ENCODE measurements at places on chromosomes 4 and X.

GRCh38 chr4:74543983-74544382 lies 99.0 kb downstream of the AREG start:
- no peak overlapping the region for H3K27ac ChIP-seq
- no peaks in the 10 kb centered on the region for H3K36me3 ChIP-seq
- no peak overlapping the region for H3K4me3 ChIP-seq
- H3K27me3 ChIP-seq, result no peaks in the 10 kb centered on the region

DNA sequence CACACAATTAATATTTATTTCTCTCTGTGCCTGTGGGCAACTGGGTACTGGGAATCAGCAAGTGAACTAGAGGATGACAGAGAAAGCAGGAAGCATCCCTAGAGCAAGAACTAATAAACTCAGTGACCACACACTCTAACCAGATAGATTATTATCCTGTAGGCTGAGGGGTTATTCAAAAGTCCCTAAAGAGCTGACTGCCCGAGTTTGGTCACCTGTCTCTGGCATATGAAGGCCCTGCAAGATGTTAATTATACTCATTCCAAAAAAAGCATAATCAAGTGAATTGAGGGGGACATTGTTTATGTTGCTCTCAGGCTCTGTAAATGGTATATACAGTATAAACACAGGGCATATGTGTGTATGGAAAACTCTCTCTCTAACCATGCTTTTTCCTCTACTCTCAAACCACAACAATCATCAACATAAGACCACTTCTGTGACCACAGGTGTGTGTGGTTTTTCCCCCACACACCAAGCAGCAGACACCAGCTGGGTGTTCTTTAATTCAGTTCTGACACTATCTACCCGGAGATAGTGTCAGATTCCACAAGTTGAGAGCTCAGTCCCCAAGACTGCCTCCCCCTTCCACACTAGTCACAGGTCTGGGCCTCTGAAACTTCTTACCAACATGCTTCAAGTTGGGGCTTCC lies 6.2 kb upstream of the HPSE start:
- H3K36me3 ChIP-seq, result no peaks in the 10 kb centered on the region
- no peaks in the 10 kb centered on the region for H3K27me3 ChIP-seq
- H3K4me3 ChIP-seq, result no peak overlapping the region
- no peak overlapping the region for H3K27ac ChIP-seq
- no peaks in the 10 kb centered on the region for H3K4me1 ChIP-seq
- no peak for DNase-seq

DNA sequence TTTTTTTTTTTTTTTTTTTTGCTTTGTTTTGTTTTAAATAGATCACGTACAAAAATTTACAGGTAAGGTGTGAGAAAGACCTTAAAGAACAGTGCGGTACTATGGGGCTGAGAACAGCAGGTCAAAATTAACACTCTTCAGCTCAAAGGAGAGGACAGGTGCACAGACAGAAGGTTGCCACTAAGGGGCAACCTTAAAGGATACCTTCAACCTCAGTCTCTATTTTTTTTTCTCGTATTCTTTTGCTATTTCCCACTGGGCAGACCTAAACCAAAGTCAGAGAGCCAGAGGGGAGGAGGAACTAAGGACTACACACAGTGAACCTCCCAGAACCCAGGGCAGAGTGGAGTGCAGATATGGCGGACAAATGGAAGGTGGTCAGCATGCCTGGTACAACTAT lies 1984.3 kb upstream of the IGFBP7 start:
- no peaks in the 10 kb centered on the region for H3K4me1 ChIP-seq
- no peak overlapping the region for H3K27ac ChIP-seq
- H3K36me3 ChIP-seq, result no peaks in the 10 kb centered on the region
- H3K27me3 ChIP-seq, result no peaks in the 10 kb centered on the region

GRCh38 chr4:8157496-8157895 lies 1.1 kb downstream of the ABLIM2 start:
- no peak overlapping the region for H3K27ac ChIP-seq
- no peaks in the 10 kb centered on the region for H3K4me1 ChIP-seq
- H3K4me3 ChIP-seq, result peak overlapping the region; percentile 83
- H3K36me3 ChIP-seq, result no peaks in the 10 kb centered on the region
- no peaks in the 10 kb centered on the region for H3K27me3 ChIP-seq

DNA sequence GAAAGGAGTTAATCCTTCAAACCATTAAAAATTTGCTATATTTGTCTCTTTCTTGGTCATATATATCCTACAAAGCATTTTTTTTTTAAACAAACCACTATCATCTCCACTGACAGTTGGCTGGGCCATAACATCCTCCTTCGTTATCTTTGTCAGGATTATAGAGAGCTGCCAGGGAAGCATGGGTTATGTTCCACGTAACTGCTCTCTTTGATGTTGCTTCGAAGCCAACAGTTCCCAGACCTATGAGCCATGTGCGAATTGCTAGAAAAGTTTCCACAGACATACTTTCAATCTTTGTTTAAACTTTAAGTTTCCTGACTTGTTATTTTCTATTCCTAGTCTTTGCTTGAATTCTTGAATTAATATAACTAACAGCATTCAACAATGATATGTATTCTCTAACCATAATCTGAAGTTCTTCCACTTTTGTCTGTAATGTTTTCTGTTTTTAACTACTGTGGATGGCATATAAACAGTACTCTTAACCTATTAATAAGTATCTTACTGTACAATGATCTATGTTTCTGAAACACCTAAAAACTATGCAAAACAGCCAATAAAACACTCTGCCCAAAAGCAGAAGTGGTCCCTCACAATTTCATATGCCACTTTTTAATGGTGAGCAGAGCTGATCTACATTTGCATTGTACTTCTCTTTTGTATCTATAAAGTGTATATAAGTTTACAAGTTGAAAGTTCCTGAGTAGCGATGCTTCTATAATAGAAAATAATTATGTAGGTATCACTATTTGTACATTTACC lies 37.9 kb downstream of the EREG start:
- DNase-seq, result no peak
- no peaks in the 10 kb centered on the region for H3K4me1 ChIP-seq
- no peaks in the 10 kb centered on the region for H3K27me3 ChIP-seq
- no peak overlapping the region for H3K4me3 ChIP-seq

- no peaks in the 10 kb centered on the region for H3K4me1 ChIP-seq
- no peak overlapping the region for H3K4me3 ChIP-seq
- H3K27me3 ChIP-seq, result no peaks in the 10 kb centered on the region
- no peak overlapping the region for H3K27ac ChIP-seq
- H3K36me3 ChIP-seq, result no peaks in the 10 kb centered on the region
These were observed 101.6 kb downstream of the RELL1 start for GRCh38 chr4:37584493-37585060.

DNA sequence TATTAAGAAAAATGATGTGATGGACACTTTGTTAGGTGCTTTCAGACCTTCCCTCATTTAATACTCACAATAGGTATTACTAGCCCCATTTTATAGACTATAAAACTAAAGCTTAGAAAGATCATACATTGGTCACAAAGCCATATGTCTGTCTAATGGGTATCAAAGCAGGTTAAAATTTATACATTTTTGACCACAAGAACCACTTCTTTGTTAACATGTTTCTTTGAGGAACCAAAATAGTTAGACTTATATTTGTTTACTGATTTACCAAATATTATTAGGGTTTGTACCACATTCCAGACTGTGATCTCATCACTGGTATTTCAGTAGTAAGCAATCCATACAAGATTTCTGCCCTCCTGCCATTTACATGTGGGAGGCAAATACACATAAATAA lies 363.3 kb downstream of the NAF1 start:
- DNase-seq, result no peak
- H3K4me1 ChIP-seq, result no peaks in the 10 kb centered on the region
- H3K27me3 ChIP-seq, result no peaks in the 10 kb centered on the region
- H3K36me3 ChIP-seq, result no peaks in the 10 kb centered on the region

DNA sequence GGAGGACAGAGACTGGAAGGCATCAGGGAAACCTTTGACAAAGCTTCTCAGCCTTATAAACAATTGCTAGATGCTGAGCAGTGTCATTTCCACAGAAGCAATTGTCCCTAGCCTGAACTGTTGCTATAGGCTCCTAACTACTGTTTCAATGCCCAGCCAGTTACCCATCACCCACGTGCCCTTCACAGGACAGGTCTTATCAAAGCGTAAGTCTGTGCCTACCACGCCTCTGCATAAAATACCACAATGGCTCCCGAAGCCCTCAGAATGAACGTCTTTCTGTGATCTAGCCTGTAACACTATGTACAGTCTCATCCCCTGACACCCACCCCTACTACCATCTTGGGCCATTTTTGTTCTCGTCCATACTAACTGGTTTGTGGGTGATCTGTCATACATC lies 134.3 kb downstream of the STK32B start:
- H3K27ac ChIP-seq, result no peak overlapping the region
- no peaks in the 10 kb centered on the region for H3K36me3 ChIP-seq
- H3K4me1 ChIP-seq, result no peaks in the 10 kb centered on the region
- no peak overlapping the region for H3K4me3 ChIP-seq

GRCh38 chr4:140152013-140152703 lies 1.8 kb downstream of the MAML3 start:
- no peaks in the 10 kb centered on the region for H3K27me3 ChIP-seq
- peak; percentile 75 for DNase-seq
- no peaks in the 10 kb centered on the region for H3K4me1 ChIP-seq
- peak overlapping the region; percentile 89 for H3K4me3 ChIP-seq
- no peaks in the 10 kb centered on the region for H3K36me3 ChIP-seq

DNA sequence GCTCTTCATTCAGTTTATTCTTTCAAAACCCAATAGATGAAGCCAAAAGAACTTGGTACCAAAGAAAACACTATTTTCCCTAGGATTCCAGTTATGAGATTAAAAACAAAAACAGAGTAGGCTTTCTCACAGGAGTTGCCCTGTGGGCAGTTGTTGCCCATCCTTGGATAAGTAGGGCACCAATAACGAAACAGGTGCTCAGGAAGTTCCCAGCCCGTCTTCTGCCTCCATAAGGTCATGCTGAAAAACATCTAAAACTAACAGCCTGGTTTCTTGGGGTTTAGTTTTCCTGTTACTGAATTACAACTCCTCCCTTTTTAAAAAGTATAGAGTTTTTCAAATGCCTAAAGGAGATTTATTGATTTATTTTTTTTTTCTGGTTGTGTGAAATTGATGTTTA lies 14.7 kb downstream of the TSPAN5 start:
- H3K27me3 ChIP-seq, result no peaks in the 10 kb centered on the region
- no peak overlapping the region for H3K4me3 ChIP-seq
- DNase-seq, result no peak
- no peaks in the 10 kb centered on the region for H3K36me3 ChIP-seq

GRCh38 chr4:16860516-16860915 lies 37.9 kb downstream of the LDB2 start:
- DNase-seq, result no peak
- H3K36me3 ChIP-seq, result no peaks in the 10 kb centered on the region
- no peak overlapping the region for H3K4me3 ChIP-seq
- no peaks in the 10 kb centered on the region for H3K27me3 ChIP-seq
- no peaks in the 10 kb centered on the region for H3K4me1 ChIP-seq
- no peak overlapping the region for H3K27ac ChIP-seq

GRCh38 chr4:77352192-77352591 lies 195.2 kb downstream of the CCNG2 start:
- DNase-seq, result no peak
- no peak overlapping the region for H3K4me3 ChIP-seq
- H3K27me3 ChIP-seq, result no peaks in the 10 kb centered on the region
- H3K4me1 ChIP-seq, result no peaks in the 10 kb centered on the region

GRCh38 chr4:38871593-38871992 lies 4.0 kb downstream of the FAM114A1 start:
- no peak overlapping the region for H3K27ac ChIP-seq
- H3K36me3 ChIP-seq, result no peaks in the 10 kb centered on the region
- DNase-seq, result no peak
- H3K27me3 ChIP-seq, result no peaks in the 10 kb centered on the region

DNA sequence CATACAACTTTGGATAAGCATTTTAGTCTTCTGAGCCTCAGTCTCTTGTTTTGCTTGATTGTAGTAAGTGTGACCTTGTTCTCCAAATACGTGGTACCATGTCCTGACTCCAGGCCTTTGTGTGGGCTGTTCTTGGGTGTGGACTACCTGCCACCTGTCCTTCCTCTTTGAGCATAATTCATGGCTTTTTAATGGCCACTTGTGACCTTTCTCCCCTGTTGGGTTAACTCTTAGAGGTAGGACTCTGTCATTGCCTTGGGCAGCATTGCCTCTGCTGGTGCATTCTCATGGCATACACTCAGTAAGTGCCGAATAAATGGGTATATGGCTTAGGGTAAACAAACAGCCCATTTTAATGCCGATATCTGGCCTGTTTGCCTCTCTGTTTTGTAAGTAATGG lies 3.0 kb downstream of the NSD2 start:
- H3K36me3 ChIP-seq, result no peaks in the 10 kb centered on the region
- no peaks in the 10 kb centered on the region for H3K4me1 ChIP-seq
- no peak overlapping the region for H3K27ac ChIP-seq
- DNase-seq, result no peak
- H3K4me3 ChIP-seq, result no peak overlapping the region

DNA sequence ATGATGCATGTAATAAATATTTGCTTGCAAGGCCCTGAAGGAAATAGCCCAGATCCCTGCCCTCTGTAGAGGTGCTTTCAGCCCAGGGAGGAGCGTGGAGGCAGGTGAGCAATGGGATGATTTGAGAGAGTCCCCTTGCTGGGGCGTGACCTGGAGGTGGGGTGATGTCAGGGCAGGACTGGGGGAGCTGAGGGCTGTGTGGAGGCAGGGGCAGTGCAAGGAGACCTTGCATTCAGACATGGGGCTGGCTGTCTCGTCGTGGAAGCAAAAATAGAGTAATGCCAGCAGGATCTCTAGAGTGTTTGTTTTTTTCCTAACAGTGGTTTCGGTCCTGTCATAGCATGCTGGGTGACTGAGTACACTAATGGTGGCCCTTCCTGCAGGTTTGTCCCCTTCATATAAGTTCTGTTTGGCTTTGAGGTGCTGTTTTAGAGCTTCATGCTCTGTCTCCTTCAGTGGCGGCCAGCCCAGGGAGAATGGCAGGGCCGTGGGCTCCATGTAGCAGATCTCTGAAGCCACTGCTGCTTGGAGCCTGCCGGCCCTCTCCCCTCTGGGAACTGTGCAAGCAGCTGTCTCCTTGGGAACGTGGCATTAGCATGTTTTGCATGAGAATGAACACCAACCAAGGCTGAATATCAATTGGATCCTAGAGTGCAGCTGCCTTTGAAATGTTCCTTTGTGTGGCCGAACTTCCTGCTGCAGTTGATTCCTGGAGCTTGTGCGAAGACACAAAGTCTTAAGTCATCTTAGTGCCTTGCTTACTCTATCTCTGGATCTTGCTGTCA lies 39.3 kb upstream of the CLDN34 start:
- H3K36me3 ChIP-seq, result no peaks in the 10 kb centered on the region
- no peak overlapping the region for H3K27ac ChIP-seq
- H3K4me1 ChIP-seq, result no peaks in the 10 kb centered on the region
- H3K4me3 ChIP-seq, result no peak overlapping the region
- DNase-seq, result no peak

DNA sequence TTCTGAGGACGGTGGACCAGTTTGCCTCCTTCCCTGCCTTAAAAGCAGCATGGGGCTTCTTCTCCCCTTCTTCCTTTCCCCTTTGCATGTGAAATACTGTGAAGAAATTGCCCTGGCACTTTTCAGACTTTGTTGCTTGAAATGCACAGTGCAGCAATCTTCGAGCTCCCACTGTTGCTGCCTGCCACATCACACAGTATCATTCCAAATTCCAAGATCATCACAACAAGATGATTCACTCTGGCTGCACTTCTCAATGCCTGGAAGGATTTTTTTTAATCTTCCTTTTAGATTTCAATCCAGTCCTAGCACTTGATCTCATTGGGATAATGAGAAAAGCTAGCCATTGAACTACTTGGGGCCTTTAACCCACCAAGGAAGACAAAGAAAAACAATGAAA lies 255.3 kb downstream of the RAPGEF2 start:
- DNase-seq, result no peak
- peaks cover 8% of the 10 kb centered on the region for H3K4me1 ChIP-seq
- no peak overlapping the region for H3K27ac ChIP-seq
- no peak overlapping the region for H3K4me3 ChIP-seq
- H3K36me3 ChIP-seq, result peaks cover 76% of the 10 kb centered on the region

All from right atrium auricular region (tissue), 2 donors.